HCEC 1CT (cell line): ENCODE measurements at places on chromosomes 2 and 18.

DNA sequence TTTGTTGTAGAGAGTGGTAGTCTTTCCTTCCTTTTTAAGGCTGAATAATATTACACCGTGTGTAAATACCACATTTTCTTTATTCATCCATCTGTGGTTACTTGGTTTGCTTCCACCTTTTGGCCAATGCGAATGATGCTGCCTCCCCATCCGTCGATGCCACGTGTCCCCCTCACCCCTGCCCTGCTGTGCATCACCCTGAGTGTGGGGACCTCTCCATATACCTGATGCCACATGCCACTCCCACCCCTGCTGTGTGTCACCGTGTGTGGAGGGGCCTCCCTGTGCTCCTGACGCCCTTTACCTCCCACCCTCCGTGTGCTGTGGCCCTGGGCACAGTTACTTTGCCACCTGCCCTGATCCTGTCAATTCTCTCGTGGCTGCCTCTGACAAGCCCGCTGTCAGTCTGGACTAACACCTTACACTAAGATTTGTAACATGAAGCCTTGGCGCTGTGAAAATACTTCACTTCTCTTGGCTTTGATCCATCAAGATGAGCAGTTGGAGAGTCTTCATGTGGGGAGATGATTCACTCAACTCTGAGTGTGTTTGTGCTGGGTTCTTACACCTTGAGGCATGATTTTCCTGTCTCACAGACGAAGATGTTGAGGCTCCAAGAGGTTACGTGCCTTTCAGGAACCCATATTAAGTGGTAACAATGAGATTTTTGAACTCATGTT lies 234.0 kb downstream of the ZNF407 start:
- DNase-seq: no peak

GRCh38 chr2:75309596-75310463 lies 110.5 kb upstream of the TACR1 start:
- DNase-seq: peak; percentile 57

DNA sequence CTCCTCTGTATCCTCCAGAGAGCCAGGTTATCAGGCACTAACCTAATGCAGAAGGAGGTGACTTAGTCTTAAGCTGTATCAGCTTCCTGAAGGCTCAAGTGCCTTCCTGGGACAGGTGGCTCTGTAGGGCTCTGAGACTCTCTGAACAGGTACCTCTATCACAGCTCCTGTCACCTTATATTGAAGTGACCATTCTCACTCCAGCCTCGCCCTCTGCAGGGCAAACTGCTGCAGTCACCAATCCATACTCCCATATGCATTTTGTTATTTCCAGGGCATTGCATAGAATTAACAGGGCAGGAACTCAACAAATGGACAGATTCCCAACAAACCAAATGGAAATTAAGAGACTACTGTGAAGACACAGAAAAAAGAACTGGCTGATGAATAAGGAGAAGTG lies 203.0 kb upstream of the REV1 start:
- no peak for DNase-seq

DNA sequence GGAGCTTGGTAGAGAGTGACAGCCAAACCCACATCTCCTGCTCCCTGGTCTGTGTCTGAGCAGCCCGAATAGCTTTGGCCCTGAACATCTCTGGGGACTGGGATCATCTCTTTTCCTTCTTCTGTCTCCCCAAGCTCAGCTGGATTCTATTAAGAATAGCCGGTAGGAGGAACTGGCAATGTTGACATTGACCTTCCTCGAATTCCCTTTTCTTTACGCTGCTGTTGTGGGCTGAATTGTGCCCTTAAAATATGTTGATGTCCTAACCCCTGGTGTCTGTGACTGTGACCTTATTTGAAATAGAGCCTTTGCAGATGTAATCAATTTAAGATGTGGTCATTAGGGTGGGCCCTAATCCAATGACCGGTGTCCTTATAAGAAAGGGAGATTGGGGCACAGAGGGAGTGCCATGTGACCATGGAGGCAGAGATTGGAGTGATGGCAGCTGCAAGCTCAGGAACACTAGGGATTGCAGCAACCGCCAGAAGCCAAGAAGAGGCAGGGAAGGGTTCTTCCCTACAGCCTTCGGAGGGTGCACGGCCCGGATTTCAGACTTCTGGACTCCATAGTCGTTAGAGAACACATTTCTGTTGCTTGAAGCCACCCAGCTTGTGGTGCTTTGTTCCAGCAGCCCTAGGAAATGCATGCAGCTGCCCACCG lies 5.8 kb upstream of the SFTPB start:
- no peak for DNase-seq

- no peak for DNase-seq
These were observed 55.2 kb upstream of the TRIB2 start for GRCh38 chr2:12661489-12661888.

GRCh38 chr18:484749-485464 lies 15.6 kb downstream of the COLEC12 start:
- peak; percentile 30 for DNase-seq

DNA sequence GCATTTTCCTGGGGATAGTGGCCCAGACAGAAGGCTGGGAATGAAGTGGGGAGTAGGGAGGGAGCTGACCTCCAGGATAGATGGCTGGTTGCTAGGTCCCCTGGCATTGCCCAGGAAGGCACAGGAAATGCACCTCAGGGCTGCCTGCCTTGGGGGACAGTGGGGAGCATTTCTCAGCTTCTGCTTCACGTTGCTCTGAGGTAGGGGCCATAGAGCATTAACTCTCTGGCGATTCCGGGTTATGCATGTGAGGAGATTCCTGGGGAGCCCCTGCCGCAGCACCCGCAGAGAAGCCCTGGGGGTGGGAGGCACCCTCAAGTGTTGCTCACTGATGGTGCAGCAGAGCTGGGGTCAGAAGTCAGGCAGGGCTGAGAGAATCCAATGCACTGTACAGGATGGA lies 256.5 kb downstream of the CYP26B1 start:
- DNase-seq: no peak

DNA sequence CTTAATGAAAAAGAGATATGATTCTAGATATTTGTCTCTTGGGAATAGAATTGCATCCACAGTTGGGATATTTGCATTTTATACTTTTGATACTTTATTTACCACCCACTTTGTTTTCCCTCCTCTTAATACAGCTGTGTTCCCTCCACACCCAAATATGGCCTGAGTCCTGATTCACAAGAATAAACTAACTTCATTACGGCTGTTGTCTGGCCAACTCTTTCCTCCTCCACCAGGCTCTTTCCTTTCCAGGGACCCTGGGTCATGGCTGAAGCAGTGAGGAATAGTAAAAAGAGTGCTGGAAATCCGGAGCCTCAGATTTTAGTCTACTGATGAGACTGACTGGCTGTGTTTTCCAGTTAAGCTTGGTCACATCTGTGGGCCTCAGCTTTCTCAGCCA lies 48.4 kb upstream of the STAM2 start:
- no peak for DNase-seq

- DNase-seq: peak; percentile 75
These were observed 612.0 kb downstream of the IRS1 start for GRCh38 chr2:226187616-226188015.

GRCh38 chr18:44799907-44800421 lies 119.3 kb downstream of the SETBP1 start:
- no peak for DNase-seq

- DNase-seq: no peak
These were observed 29.8 kb upstream of the MYO3B start for GRCh38 chr2:170148161-170148560.

DNA sequence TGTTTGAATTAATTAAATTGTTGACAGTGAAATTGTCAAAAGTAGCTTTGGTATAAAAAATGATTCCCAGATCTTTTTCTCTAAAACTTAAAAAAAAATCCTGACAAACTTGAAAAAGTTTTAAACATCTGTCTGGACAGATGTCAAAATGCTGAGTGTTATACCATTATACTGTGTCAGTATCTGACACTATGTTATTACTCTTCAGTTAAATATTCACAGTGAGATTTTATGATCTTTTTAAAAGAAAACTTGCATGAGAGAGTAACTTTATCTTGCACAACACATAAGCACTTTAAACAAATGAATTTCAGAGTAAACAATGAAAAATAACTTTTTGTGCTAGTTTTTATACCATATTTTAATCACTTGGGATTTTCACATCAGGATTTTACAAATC lies 167.4 kb downstream of the MEIS1 start:
- DNase-seq: no peak

DNA sequence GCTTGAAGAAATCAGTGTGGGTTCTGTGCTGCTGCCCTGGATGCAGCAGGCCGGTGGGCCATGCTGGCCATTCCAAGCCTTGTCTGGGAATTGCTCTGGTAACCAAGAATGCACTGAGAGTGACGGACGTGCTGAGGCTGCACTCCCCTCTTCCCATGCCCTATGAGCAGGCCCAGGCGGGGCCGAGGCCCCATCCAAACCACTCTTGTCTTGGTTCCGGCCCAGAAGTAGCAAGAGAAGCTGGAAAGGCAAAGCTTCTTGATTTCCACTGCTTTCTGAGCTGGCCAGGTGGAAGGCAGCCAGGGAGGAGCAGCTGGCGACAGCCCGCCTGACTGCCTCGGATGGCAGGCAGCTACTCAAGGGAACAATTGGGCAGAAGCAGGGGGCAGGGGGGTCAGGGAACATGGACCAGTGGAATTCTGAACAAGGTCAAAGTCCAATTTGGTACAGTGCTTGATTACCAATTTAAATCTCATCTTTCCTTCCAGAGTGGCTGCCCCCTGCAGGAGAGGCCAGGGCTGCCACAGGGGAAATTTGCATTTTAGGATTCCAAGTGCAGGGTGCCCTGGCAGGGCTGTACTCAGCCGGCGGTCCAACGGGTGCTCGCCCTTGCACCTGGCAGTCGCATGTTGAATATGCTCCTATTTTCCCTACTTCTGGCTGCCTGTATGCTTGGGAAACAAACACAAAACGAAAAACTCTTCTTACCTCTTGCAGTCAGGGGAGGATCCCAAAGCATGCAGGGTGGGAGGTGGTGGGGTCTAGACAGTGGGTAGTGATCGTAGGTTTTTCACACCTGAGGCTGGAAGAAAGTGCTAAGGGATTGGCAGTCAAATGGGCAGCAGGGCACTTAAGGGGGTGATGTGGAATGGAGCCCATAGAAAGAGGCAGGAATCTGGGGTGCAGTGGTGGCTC lies 67.3 kb downstream of the LIPG start:
- DNase-seq: no peak

GRCh38 chr18:9550429-9550828 lies 63.9 kb downstream of the PPP4R1 start:
- DNase-seq: no peak

GRCh38 chr2:85096616-85097015 lies 36.6 kb upstream of the TCF7L1 start:
- no peak for DNase-seq

- DNase-seq: peak; percentile 86
These were observed 85.1 kb upstream of the ATL2 start for GRCh38 chr2:38462121-38462661.

DNA sequence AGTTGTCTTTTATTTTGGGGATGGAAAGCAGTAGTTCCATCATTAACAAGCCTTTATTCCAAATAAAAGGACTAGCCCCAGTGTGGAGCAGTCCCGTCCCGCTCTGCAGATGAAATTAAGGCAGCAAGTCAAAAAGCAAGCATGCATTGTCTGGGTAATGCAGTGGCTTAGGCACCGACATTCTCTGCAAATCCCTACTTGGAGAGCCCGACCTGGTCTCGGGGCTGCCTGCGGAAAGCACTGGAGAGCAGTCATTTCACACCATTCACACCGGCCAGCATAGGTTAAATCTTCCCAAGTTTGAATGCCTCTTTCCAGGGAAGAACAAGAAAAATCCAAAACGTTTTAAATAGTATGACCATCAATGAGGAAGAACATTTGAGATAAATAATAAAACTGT lies 24.4 kb upstream of the RAB12 start:
- no peak for DNase-seq

DNA sequence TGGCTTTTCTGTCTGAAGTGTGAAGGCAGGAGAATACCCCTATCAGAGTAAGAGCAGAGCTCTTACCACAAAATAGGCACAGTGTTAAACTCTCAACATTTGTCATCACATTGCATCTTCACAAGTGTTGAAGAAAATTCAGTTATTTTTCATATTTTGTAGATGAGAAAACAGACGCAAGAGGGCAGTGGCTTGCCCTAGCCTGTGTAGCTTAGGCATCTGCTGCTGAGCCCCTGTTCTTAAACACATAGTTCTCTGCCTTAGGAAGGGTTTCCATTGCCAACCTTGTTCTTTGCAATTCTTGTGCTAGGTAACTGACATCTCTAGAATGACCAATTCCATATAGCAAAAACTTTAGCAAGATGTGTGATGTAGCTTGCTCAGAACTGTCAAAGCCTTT lies 112.7 kb upstream of the RMDN2 start:
- no peak for DNase-seq

- DNase-seq: no peak
These were observed 381.7 kb downstream of the NUP35 start for GRCh38 chr2:183505911-183506310.

- DNase-seq: no peak
These were observed 7.8 kb upstream of the SCYGR1 start for GRCh38 chr2:227395556-227395955.

- DNase-seq: peak; percentile 58
These were observed 43.2 kb upstream of the NOSTRIN start for GRCh38 chr2:168758970-168759820.

- DNase-seq: no peak
These were observed 66.6 kb downstream of the ADNP2 start for GRCh38 chr18:80175451-80176204.

GRCh38 chr2:117170897-117171296 lies 643.6 kb upstream of the DDX18 start:
- DNase-seq: no peak

DNA sequence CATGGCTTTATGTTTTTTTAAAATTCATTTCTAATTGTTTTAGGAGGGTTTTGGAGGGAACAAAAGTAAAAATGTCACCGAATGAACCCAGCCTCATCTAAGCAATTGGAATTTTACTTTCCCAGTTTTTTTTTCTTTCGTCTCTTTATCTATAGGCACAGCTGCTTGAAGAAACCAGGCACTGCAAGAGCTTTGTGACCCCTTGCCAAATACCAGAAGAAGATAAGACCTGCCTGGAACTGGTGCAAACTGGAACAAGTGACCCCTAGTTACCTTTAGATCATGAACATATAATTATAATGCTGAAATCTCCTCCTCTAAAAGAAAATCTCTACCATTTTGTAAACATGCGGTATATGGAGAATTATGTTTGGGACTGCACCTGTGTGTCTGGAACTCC lies 100.9 kb downstream of the TSN start:
- DNase-seq: no peak

GRCh38 chr18:58937887-58938267 lies 73.2 kb downstream of the ZNF532 start:
- peak; percentile 15 for DNase-seq

DNA sequence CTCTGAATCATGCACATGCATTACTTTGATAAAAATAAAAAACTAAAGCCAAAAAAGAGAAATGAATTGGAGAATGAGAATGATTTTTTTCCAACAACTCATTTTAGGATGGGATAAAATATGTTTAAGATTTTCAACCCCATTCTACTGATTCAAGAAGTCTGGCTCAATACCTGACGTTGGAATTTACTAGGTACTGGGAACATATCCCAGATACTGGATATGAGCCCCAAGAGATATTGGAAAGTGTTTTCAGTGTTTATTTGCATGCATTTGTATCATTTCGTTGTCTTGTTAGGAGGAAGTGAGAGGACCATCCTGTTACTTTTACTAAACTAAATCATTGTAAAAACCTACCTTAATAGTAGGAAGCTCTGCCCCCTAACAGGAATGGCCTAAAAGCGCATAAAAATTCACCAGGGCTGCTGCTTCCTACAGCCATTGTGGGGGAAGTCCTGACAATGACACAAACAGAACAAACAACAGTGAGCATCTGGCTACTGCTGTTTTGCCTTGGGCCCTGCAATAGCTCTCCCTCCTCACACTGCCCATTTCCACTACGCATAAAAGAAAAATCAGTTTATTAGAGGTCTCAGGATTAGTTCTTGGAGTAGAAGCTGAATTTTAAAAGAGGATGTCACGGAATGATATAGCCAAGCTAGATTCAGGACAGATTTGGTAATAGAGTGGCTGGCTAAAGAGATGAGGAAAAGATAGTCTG lies 35.2 kb downstream of the ANKAR start:
- no peak for DNase-seq
